GM23248 (cell line): ENCODE measurements at places on chromosomes 4 and X.

- DNase-seq: no peak
Observed at GRCh38 chr4:6498511-6499237, 26.3 kb upstream of the PPP2R2C start.

DNA sequence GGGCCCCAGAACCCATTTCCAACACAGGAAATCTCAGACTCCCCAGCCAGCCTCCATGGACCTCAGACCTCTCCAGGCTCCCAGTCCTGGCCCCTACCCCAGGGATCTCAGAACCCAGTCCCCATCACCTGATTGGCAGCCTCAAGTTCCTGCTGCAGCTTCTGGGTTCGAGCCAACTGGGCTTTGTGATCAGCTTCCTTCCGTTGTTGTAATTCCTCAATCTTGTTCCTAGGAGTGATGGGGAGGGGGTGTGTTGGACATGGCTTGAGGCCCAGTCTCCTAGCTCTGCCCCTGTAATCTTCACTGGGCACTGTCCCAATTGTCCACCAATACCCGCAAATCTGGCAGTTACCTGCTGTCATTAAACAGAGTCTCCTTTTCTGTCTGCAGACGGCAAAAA, 12.6 kb downstream of the GRIPAP1 start:
- no peak for DNase-seq

DNA sequence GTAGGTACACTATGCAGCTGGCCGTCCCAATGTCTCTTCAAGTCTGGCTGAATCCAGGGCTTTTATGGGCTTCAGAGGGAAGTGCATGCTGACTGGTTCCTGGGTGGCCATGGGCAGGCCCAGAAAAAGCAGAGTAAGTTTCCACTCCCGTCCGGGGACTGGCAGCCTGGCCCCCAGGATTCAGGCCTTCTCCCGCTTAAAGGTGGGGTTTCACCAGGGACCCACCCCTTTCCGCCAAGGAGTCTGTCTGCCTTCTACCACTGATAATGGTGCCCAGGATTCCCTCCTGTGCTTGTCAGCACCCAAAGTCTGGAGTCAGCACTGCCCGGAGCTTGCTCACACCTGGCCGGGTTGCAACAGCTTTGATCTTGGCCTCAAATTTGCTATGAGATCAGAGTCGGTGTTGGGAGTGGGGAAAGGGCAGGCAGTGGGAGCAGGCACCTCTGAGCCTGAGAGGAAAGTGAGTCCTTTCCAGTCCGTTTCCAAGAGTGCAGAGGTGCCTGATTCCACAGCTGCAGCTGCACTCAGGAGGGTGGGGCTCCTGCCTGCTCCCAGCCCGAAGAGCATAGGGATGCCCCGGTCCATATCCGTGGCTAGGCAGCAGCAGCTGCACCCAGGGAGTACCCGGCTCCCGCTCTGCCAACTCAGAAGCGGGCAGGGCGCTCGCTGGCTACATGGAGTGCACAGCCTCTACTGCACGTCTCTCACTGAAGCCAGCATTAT, 1344.3 kb upstream of the ADGRL3 start:
- no peak for DNase-seq

DNA sequence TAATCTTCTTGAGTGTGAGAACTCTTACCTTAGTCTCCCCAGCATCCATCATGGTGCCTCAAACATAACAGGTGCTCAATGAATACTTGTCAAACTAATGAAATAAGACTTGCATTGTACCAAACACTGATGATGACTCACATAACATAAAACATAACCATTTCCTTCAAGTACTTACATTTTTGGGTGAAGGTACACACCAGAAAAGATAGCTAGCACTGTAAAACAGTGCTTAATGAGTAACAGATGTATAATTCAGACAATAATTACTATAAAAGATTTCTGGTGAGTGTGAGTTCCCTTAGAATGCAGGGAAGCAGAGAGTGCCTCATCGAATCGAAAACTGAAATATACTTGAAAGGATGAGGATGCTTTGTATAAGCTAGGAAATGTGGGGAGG, 70.1 kb upstream of the HCCS start:
- DNase-seq: no peak

GRCh38 chrX:139784807-139785206, 76.8 kb upstream of the MCF2 start:
- DNase-seq: no peak
